Stimulated activated CD8-positive, alpha-beta memory T cell treated with anti-CD3 and anti-CD28 coated beads, Interleukin-12 subunit alpha, Interleukin-12 subunit beta, amount 100 ng/mL, for 1 hour (primary cell): ENCODE measurements at places on chromosomes 2 and 18.

DNA sequence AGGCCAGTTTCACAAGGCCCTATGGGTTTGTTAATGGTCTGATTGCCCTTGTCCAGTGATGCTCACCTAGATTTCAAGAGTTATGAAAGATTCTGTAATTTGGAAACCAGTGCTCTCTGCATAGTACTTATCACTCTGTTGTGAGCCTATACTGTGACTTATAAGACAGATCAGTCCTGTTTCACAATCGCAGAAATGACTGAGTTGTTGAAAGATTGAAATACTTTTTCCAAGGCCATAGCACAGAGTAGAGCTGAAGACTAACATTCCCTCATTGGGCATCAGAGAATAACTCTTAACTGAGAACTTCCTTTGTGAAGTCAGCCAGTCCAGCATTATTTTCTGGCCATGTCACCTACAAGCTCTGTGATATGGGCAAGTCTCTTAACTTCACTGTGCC is 44.0 kb downstream of the CCDC85A start:
- DNase-seq, result no peak

GRCh38 chr18:42025491-42025890 is 70.5 kb downstream of the PIK3C3 start:
- DNase-seq, result no peak

DNA sequence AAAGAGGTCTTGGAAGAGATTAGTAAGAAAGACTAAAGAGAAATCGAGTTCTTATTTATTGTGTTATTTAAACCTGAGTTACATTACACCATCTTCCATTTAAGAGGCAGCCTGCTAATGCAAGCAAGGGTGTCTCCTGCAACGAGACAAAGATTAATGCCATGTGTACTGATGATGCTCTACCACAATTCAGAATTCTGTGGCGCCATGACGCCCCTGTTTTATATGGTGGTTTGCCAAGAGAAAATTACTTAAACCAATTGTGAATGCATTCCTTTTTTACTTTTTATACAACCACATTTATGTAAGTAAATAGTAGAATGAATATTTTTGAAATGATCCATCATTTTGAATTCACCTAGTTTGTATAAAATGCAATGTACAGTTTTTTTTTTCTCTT is 356.1 kb upstream of the ZEB2 start:
- DNase-seq, result no peak

- no peak for DNase-seq
Measured at GRCh38 chr2:180291552-180292421, 284.7 kb upstream of the CWC22 start.

DNA sequence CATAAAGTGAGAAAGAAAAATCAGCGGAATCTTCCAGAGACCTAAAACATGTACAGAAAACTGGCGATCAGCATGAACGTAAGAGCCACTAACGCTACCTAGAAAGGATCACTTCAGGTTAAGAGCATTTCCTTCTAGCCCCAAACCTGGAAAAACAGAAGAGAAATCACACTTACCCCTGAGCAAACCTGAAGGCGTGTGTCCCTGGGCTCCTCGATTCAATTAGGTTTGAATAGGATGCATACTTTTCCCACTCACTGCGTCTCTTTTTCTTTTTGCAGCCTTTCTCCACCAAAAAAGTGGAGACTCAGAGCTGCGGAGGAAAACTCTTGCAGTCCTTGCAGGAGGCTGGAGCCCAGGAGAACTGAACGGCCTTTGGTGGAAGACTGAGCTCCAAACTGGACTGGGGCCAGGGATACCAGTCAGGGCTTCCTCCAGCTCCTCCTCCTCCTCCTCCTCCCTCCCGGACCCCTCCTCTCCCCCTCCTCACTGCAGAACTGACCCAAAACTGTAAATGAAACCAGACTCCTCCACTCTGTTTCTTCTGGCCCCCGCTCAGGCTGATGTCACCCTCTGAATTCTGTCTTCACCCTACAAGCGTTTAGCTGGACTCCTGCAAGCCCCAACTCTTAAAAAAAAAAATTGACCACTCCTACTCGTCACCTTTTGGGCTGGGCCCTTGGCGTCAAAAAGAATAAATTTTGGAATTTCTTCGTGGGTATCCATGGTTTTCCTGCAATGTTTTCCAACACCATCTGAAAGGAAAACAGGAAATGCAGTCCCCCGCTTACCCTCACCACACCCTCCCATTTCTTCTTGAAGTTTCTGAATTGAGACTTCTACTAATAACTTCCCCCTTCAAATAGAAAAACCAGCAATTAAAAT is at the start of gene COL6A3:
COL6A3 (minus strand) TSS at position 388 of the 885 bp plus-strand sequence. CDS start 17,347 bp downstream, outside the sequence.
- no peak for DNase-seq

- no peak for DNase-seq
Measured at GRCh38 chr2:50042771-50043170, 888.5 kb upstream of the FSHR start.

GRCh38 chr2:199552141-199552540 is 94.4 kb upstream of the SATB2 start:
- DNase-seq, result no peak

DNA sequence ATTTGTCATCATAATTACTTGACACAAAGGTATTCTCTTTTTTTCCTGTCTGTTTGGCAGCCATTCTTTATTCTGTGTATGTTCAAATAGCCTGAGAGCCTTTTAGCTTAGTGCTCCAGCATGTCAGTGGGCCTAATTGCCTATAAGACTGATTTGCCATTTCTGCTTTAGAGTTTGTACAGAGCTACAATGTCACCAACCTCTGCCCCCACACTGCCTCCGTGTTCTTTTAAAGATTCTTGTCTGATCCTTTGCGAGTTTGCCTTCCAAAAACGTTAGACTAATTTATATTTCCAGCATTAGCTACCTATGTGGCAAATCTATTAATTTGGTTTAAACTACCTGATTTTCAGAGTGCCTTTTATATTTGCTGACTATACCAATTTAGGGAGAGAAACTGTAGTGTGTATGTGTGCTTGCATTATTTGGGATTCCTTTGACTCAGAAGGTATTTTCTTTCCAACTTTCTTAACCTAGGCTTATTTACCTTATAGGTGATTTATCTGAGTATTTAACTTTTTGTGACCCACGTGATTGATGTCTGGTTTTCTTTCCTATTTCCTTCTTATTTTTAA is 70.8 kb downstream of the FAM117B start:
- no peak for DNase-seq

DNA sequence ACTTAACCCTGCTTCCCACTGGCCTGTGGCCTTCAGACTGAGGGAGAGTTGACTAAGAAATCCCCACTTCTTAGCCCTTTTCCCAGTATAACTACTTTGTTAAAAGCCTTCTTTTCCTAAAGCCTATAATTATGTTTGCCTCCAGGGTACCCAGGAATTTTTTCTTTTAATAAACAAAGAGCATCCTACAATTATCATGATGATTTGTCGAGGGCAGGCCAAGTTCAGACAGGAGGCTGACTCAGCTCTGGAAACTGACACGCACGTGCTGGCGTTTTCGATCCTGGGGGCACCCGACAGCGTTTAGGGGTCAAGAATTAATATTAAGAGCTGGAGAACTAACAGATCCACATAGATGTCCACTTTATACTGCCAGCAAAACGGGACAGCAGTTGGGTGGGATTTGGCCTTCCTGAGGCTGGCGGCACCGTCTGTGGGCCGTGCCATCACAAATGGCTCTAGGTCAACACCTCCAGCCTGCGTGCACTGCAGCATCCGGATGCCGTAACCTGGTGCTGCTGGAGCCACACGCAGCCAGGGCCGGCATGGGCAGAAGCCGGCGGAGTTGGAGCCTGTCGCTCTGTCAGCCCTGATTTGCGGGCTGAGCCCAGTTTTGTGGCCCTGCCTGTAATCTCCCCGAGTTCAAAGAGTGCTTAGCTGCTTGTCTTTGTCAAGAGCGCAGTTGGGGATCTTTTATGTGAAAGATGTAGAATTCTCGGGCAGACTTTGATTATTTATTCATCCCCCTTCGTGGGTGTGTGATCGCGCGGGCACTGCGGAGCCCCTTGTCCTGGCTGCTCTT is 191.0 kb downstream of the GLI2 start:
- no peak for DNase-seq

GRCh38 chr18:43635397-43635796 is 358.1 kb upstream of the SYT4 start:
- DNase-seq, result no peak

DNA sequence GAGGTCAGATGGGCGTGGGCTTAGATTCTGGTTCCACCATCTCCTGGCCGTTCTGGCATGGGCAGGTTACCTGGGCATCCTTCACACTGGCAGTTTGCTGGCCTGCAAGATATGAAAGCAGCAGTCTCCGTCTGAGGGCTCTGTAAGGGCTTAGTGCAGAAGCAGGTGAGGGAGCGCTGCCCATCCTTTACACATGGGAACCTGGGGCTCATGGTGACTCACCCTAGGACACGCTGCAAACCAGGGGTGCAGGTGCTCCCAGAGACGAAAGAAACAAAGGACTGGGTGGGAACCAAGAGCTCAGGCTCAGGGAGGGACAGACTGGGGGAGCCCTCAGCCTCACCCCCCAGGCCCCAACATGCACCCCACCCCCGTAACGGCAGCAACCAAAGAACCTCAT is 10.7 kb upstream of the ID2 start:
- DNase-seq, result no peak

GRCh38 chr2:216520112-216520511 is 21.5 kb downstream of the RPL37A start:
- DNase-seq, result no peak

GRCh38 chr2:7539760-7540159 is 622.5 kb downstream of the RNF144A start:
- DNase-seq, result no peak

DNA sequence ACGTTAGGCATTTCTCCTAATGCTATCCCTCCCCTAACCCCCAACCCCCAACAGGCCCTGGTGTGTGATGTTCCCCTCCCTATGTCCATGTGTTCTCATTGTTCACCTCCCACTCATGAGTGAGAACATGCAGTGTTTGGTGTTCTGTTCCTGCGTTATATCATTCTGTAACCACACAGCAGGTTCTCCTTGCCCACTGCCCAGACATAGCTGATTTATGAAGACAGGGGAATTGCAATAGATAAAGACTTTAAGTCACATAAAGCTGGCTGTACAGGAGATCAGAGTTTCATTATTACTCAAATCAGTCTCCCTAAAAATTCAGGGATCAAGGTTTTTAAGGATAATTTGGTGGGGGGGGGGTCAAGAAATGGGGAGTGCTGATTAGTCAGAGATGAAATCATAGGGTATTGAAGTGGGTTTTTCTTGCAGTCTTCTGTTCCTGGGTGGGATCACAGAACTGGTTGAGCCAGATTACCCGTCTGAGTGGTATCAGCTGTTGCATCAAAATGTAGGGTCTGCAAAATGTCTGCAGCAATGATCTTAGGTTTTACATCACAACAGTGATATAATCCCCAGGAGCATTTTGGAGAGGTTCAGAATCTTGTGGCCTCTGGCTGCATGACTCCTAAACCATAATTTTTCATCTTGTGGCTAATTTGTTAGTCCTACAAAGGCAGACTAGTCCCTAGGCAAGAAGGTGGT is 392.1 kb upstream of the KCNJ3 start:
- no peak for DNase-seq
